ENCODE measurements at places on chromosomes 3 and 15.
A peak's percentile ranks its signal among the peaks of the same experiment; 100 is the strongest.

- DNase-seq = no peak
Observed at GRCh38 chr15:66959066-66959465, 106.3 kb upstream of the SMAD3 start.

GRCh38 chr15:50996641-50997040 lies 88.2 kb downstream of the AP4E1 start:
- DNase-seq = peak; percentile 20

- no peak for DNase-seq
Observed at GRCh38 chr3:9630550-9631139, 18.7 kb upstream of the MTMR14 start.

GRCh38 chr15:79009379-79009778 lies 64.5 kb upstream of the CTSH start:
- no peak for DNase-seq

- no peak for DNase-seq
Observed at GRCh38 chr15:60656481-60656880, 177.5 kb upstream of the ICE2 start.

DNA sequence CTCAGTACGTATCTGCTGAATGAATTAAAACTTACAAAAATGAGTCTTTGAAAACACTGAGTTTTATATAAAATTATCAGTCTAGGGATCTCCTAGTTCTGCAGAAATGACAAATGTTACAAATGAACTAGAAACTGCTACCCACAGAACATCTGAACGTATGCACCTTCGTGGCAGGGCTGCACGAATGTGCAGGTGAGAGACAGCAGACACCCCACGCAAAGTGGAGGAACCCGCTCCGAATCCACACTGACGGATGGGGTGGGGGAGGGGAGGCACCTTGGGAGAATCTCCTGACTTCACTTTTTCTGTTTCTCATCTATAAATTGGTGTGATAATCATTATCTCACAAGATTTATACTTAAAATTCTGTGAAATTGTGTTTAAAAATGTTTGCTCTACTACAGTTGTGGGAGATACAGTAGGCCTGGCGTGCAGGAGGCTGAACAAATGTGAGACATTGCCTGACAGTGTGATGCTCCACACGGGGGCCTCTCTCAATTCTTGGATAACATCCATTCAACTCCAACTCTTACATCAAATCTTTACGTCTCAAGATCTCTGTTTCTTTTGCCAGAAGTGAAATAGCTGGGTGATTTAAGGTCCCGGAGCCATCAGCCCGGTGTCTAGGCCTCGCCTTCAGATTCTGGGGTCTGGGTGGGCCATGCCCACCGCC lies 86.9 kb downstream of the ATP10A start:
- DNase-seq = no peak

- no peak for DNase-seq
Observed at GRCh38 chr3:63954182-63954581, 42.0 kb upstream of the SCAANT1 start.

DNA sequence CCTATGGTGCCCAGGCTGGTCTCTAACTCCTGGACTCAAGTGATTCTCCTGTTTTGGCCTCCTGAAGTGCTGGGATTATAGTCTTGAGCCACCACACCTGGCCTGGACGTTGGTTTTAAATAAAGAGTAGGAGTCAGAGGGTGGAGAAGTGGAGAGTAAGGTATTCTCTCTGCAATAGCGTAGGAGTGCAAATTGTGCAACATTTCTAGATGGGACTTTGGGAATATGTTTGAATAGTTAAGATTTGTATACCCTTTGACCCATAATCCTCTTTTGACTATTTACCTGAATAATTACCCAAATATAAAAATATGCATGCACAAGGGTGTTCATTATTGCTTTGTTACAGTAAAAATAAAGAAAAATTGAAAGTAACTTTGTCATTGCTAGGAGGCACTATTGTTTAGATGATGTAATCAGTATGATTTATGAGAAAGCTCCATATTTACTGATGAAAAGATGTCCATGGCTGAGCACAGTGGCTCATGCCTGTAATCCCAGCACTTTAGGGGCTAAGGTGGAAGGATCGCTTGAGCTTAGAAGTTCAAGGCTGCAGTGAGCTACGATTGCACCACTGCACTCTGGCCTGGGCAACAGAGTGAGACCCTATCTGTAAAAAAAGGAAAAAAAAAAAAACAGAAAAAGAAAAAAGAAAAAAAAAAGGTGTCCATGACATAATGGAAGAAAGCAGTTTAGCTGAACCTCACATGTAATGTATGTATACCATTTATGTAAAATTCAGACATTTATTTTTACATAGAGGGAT lies 15.1 kb upstream of the XYLB start:
- DNase-seq = no peak

DNA sequence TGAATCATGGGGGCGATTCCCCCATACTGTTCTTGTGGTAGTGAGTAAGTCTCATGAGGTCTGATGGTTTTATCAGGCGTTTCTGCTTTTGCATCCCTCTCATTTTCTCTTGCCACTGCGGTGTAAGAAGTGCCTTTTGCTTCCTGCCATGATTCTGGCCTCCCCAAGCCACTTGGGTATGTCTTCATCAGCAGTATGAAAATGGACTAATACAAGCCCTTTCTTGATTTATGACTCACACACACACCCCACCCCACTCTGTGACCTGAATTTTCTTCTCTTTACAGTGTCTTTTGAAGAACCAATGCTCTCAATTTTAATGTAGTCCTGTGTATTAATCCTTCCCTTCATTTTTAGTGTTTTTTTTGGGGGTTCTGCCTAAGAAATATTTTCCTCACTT lies 244.8 kb downstream of the PLCL2 start:
- no peak for DNase-seq

GRCh38 chr3:197532388-197532787 lies 23.4 kb downstream of the BDH1 start:
- DNase-seq = no peak

DNA sequence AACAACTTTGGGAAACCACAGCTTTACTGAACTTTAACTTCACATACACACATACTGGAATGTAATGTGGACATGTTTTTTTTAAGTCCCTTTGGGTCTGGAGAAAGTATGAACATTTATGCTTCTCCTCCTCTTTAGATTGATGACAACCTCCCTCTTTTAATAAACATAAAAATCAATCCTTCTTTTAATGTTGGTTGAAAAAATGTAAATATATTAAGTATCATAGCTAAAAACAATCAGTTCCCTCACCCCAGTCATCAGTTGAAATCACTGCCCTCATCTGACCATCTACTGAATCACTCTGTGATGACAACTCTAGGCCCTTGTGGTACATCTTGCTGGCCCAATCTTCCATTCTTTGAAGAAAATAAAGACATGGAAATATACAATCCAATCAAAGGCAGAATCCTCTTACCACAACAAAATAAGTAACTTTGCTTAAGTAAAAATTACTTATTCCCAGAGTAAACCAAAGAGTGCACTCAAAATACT lies 6.4 kb downstream of the AAGAB start:
- peak; percentile 32 for DNase-seq

- no peak for DNase-seq
Observed at GRCh38 chr3:48151807-48152427, 36.3 kb downstream of the CDC25A start.

GRCh38 chr15:87874896-87875711 lies 381.4 kb downstream of the NTRK3 start:
- DNase-seq = no peak

DNA sequence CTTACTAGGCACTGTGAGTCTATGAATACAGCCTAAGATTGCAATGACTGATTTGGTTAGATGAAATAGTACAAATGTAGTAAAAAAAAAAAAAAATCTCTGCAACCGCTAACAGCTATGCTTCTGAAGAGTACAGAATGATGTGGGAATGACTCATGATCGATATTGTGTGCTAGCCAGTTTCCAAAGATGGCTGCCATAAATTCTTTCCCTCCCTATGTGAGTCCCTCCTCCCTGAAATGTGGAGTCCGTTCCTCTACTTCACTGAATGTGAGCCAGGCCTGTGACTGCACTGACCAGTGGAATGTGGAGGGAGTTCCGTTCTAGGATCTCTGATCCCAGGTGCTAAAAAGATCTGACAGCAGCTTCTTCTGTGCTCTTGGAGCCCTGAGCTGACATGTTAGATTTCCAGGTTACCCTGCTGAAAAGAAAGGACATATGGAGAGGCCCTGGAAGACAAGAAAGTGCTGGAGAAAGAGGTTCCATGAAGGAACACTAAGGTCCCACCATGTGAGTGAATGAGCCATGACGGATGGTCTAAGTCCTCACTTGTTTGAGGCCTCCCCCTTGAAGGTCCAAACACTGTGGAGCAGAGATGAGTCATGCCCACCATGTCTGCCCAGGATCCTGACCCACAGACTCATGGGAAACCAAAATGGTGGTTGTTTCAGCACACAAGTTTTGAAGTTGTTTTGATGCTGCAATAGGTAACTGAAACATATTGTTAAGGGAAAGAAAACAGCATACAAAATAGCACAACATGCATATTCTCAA lies 46.3 kb downstream of the DGKG start:
- peak; percentile 27 for DNase-seq

GRCh38 chr3:47961815-47962606 lies 54.2 kb downstream of the MAP4 start:
- no peak for DNase-seq

GRCh38 chr15:88608607-88609181 lies 12.4 kb upstream of the AEN start:
- no peak for DNase-seq

GRCh38 chr15:70219256-70219895 lies 121.7 kb upstream of the TLE3 start:
- DNase-seq = no peak

- DNase-seq = no peak
Observed at GRCh38 chr15:83487519-83487918, 40.4 kb downstream of the SH3GL3 start.

DNA sequence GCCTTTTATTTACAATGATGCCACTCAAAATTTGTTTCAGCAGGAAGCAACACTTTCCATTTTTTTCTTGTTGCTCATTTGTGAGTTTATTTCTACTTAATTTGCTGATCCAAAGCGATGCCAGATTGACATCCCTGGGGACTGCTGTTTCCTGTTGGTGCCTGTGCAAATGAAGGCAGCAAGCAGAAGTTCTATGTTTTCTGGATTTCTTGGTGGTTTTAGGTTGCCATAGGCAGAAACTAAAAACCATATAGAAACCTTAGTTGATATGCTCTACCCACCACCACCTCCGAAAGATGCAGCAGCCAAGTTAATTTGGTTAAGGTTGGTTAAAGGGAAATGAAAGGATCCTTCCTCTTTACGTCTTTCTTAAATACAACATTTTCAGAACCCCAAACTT lies 356.2 kb downstream of the RBMS3 start:
- no peak for DNase-seq

DNA sequence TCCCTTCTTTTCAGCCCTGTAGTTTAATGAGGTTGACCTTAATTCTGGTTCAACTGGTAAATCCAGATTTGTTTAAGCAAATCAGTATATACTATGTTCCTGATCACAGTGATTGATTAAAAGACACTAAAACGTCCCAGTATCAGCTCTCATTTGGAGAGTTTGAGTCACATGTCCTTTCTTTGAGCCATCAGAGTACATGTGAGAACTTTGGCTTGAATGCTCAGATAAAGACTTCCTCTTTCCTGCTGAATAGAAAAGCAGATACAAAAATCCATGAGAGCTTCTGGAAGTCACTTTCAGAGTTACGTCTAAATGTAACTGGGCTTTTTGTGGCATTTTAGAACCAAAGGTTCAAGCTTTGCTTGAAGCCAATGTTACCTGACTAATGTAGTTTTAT lies 341.8 kb upstream of the SATB1 start:
- no peak for DNase-seq

Measured in fibroblast of skin of back (primary cell).